Body of pancreas (tissue), 4 donors: ENCODE measurements at places on chromosomes 5 and 9. TPM values are rescaled to one million over a fixed set of nuclear protein-coding genes. Genes with fewer than 3 reads are reported as not detected.
A peak's percentile ranks its signal among the peaks of the same experiment; 100 is the strongest.

The NOP16 gene
- total RNA-seq, result 19.2 TPM

The OMD gene
- total RNA-seq, result 4.9 TPM

The KCNV2 gene
- total RNA-seq, result not detected

The AGXT2 gene
- not detected for total RNA-seq

The PLEKHG4B gene
- total RNA-seq, result 0.99 TPM

The C5orf58 gene
- total RNA-seq, result not detected

The IPPK gene
- total RNA-seq, result 6.3 TPM

The VDAC1 gene
- 65.1 TPM for total RNA-seq

The ACSL6 gene
- total RNA-seq, result 2.0 TPM

DNA sequence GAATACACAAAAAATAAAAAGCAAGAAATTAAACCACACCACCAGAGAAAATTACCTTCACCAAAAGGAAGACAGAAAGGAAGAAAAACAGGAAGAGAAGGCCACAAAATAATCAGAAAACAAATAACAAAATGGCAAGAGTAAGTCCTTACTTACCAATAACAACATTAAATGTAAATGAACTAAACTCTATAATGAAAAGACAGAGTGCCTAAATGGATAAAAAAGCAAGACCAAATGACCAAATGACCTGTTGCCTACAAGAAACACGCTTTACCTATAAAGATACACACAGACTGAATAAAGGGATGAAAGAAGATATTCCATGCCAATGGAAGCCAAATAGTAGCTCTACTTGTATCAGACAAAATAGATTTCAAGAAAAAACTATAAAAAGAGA lies 87.2 kb downstream of the TSSK1B start:
- DNase-seq, result no peak

DNA sequence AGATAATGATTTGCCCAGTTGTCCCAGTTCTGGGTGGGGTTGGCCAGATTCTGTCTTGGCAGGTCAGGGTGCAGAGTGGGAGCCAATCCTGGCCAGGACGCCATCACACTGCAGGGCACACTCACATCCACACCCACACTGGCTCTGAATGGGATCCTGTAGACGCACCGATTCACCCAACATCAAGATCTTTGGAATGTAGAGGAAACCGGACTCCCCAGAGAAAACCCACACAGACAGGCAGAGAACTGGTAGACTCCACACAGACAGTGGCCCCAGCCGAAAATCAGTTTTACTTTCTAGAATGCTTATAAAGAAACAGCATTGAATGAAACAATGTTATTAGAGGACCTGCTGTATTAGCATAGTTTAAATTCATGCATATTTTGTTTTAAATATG lies 343.1 kb upstream of the DAB2 start:
- no peak for DNase-seq

DNA sequence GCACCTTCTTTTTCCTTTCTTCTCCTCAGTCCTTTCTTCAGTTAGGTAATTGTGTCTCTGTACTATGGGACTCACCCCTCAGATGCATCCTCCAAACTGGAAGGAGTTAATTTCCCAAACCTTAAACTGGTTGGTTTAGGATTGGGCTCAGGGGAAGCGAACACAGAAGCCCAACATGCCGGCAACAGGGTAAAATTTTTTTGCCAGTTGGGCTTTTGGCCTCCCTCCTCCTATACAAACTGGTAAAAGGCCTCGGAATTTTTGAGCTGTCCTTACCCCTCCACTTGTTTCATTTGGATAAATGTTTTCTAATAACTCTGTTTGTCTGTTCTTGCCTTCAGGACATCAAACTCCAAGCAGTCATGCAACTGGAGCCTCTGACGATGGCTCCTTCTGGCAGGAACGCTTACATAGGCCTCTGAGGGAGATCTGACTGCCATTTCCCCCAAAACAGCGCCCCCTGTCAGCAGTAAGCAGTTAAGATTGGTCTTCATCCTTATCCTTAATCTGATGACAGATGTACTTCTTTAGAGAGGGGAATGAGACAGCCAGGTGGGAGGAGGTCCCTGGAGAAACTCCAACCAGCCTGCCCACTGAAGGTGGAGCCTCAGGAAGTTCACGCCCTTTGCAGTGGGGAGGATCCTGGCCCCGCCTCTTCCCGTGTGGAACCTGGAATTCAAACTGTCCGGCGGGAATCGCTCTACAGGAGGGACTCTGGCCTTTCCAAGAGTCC lies 57.8 kb upstream of the SPINK5 start:
- DNase-seq, result no peak

DNA sequence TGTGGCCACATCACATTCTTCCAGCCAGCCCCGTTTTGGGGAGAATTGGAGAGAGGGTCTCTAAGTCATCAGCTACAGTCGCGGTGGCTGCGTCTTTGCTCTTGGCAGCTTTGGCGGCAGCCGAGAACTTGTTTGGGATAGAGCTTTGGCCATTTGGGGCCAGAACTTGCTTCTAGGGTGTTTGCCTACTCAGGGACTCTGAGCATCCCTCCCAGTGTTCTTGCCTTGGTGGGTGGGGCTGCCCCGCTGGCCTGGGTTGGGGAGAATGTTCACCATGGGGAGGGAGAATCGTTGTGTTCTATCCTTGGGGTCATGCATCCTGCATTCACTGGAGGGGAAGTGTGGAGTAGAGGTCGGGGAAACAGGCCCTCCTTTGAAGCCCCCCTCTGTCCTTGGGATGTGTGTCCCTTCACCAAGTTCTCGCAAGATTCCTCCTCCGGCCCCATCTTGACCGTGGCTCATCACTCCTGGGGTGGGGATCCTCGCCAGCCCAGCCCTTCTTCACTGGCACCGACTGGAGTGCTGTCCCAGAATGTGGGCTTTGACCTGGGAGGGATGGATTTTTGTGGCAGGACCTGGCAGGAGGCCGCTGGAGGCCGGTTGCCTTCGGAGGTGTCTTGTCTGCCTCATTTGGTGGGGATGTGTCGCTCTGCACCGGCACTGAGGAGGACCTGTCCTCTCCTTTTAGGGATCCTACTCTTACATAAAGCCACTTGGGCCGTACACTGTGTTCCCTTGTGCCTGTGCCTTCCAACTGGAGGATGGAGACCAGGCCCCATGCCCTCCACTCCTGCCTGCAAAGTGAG lies 3.5 kb downstream of the PHF2 start:
- no peak for DNase-seq

- no peak for DNase-seq
Observed at GRCh38 chr9:12708562-12709298, 15.5 kb downstream of the TYRP1 start.

DNA sequence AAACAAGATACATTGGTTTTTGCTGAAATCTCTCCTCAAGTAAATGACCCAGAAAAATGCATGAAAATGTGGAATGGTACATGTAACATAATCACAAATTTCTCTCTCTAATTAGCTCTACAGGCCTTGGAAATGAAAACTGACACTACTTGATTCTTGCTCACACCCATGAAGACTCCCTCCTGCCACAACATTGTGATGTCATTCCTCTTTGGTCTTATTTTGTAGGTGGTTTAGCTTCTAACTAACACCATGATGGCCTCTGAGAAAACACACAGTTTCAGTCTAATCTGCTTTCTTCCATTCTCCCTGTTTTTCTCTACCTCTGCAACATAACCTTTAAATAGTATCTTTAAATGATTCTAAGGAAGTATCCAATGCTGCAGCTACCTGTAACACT lies 78.6 kb upstream of the FAM174A start:
- no peak for DNase-seq

- no peak for DNase-seq
Observed at GRCh38 chr5:102283102-102283797, 12.8 kb downstream of the SLCO4C1 start.

DNA sequence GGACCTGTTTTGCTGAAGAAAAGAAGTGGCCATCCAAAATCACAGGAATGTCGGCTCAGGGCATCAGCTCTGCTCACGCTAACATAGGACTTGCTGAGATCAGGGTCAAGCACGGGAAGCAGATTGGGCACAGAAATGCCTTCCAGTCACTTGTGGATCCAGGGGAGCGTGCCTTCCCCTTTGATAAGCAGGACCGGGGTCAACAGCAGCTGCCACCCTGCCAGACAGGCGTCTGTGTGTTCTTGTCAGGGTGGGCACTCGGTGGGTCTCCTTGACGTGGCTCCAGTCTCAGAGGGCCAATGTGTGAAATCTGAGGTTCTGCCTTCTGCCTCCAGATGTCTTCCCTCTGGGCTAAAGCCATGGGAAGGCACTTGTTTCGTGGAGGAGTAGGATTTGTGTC lies 313.7 kb upstream of the IRX4 start:
- no peak for DNase-seq

DNA sequence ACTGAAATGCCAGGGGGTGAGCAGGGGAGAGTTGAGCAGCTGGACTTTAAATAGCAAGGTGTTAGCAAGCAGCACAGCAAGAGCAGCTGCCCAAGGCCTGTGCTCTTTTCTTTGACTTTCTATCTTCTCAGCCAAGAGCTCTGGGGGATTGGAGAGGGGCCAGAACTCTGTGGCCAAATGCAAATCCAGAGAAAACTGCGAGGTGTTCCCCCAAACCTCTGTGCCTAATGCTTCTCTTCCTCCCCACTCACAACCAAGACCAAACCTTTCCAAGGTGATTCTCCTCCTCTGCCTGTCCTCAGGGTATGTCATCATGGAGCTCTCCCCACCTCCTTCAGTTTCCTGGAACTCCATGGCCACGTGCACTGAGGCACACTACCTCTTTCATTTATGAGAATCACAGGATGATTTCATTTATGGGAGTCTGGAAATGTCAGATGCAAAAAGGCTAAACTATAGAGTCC lies 118.7 kb upstream of the WWC1 start:
- no peak for DNase-seq

DNA sequence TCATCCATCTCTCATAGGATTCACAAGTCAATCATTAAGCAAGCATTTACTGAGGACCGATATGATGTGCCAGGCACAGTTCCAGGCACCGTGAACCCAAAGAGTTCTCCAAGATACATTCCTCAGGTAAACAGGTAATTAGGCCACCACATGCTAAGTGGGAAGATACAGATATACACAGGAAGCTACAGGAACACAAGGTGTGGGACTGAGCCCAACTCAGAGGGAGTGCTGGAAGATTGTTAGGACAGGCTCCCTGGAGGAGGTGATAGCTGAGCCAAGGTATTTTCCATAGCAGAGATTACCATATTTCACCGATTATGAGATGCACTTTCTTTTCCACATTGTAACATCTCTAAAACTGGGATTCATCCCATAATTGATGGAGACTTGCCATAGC lies 31.4 kb upstream of the RAI14 start:
- DNase-seq, result no peak

DNA sequence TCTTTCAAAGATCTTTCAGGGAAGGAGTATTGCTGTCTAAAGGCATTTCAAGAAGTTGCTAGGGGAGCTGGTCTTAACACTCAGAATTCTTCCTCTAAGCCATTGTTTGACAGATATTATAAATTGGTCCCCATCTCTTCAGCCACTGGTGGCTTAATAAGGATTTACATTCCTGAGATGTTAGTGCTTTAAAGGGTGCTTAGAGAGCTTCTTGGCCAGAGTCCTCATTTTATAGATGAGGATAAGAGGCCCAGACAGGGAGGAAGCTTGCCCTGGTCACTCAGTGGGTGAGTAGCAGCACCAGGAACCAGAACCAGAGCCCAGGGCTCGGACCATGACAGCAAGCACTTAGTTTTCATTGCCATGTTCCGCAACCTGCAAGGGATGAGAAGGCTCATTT lies 53.2 kb downstream of the GALNT10 start:
- DNase-seq, result no peak

GRCh38 chr5:177403792-177404640 lies 3.6 kb upstream of the PFN3 start:
- peak; percentile 91 for DNase-seq
